ENCODE measurements at places on chromosomes 3 and 15.

GRCh38 chr15:74504418-74504817 is 36.6 kb upstream of the ARID3B start:
- DNase-seq, result no peak

DNA sequence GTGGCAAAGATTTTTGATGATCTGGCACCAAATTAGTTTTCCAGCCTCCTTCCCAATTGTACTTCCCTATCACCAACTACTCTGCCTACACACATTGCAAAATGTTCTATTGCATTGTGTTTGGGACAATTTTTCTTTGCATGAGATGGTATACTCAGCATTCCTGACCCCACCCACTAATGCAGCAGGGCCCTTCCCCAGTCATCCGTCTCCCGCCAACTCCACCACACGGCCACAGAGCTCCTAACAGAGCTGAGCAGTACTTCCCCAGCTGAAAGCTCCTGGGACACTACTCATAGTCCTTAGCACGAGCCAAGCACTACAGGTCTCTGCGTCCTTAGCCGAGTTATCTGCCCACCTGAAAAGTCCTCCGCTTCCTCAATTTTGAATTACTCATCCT is 34.2 kb downstream of the TXNRD3 start:
- DNase-seq, result no peak

DNA sequence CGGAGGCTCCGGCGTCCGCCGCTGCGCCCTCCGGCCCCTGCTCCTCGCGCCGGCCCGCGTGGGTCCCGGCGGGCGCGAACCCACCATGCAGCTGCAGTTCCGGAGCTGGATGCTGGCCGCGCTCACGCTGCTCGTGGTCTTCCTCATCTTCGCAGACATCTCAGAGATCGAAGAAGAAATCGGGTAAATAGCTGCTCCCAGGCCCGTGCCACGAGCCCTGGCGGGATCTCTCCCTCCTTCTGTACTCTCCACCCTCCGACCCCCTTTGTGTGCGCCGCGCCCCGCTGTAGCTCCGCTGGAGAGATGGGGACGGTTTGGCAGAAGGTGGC is 263 bp downstream of the ST8SIA2 start:
- DNase-seq, result no peak

DNA sequence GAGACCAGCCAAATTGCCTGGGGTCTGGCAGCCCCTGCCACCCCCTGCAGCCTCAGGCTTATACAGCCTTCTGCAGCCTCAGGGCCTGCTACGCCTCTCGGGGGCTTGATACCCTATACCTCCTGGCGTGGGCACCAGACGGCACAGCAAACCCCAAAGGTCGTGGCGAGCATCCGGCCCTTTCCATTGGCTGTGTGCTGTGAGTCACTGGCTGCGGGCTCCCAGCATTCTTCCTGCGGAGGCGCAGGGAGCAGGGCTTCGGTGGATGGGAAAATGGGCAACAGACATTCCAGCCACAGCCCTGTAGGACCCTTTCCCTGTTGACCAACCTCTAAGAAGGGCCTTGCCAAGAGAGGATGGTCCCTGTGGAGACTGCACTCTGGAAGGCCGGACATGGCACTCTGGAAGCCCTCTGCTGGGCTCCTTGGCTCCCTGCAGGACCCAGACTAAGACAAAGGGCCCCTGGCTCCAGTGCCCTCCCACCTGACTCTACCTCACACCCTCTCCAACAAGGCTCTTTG is 59.6 kb downstream of the ITGA11 start:
- no peak for DNase-seq

DNA sequence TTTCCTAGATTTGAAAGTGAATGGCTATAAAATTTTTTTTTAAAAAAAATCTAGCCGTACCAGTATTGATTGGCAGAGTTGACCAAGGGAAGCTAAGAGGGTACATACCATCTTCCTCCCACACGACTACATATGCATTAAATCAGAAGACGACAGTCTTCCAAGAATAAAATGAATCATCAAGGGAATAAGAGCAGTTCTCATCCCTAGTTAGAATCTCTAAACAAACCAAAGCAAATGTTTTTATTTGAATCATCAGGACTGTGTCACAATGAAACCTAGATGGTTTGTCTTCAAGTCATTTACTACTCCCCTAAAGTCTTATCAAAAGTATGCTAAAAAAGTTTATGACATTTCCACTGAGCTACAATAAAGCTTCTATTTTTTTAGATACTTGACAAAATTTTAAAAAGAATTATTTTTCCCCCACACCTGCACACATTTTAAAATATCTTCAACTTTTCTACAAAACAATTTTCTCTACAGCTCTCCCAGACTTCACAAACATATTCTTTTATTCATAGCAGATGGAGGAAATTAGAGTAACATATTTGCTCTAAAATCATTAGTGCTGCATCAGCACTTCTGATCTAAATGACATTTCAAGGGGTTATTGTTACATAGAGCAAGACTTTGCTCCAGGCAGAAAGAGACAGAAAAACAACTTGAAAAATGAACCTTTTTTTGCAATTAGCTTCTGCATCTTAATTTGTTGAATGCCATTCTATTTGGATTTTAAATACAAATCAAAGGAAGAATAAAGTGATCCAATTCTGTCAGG is 547.1 kb downstream of the FHIT start:
- DNase-seq, result no peak

DNA sequence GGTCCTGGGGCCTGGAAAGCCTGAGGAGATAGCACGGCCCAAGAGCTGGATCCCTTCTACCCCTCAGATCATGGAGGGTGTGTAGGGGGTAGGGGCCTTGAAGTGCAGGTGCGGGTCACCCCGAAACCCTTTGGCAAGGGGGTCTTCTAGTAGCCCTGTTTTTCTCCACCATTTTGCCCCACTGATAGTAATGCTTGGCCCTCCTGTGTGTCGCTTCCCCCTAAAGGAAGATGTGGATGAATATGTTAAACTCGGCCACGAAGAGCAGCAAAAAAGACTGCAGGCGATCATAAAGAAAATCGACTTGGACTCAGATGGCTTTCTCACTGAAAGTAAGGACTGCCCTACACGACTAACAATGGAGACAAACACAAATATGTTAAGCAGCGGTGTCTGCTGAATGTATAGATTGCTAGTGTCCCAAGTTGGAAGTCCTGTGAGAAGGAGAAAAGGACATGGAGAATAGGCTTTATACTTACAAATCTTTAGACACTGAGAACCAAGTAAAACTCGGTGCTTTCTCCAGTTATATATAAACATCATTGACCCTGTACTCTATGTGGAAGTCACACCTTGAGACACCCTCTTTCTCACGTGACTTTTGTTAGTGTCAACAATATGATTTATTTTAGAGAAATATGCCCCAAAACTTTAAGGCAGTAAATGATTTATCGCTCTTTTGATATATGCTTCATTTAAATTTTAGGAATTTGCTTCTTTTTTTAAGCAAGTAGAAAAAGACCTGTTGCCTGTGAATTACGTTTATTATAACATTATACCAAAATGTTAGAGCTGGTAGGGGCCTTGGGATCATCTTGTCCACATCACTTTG is 802 bp downstream of the RCN2 start:
- DNase-seq, result no peak

- DNase-seq, result peak; percentile 90
Measured at GRCh38 chr15:40506964-40507571, 36.3 kb downstream of the CHST14 start.

DNA sequence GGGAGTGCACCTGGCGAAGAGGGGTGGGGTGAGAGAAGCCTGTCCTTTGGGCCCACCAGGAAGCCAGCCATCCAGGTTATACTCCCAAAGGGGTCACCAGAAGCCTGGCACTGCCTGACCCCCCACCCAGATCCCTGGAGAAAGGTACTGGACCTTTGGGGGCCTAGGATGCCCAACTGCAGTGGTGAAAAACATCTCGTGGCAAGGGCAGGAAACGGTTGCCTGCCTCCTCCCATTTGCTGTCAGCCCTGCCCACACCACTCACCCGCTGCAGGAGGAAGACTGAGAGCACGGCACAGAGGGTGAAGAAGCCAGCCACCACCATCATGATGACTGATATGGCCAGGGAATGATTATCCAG is 2.2 kb upstream of the ULK3 start:
- DNase-seq, result no peak

GRCh38 chr3:125220727-125221429 is 8.3 kb upstream of the SLC12A8 start:
- no peak for DNase-seq

- DNase-seq, result no peak
Measured at GRCh38 chr3:53775834-53776251, 70.4 kb downstream of the CHDH start.

Data from right hindlimb (tissue), 1 donor.